ENCODE measurements at places on chromosomes 13 and 19.

DNA sequence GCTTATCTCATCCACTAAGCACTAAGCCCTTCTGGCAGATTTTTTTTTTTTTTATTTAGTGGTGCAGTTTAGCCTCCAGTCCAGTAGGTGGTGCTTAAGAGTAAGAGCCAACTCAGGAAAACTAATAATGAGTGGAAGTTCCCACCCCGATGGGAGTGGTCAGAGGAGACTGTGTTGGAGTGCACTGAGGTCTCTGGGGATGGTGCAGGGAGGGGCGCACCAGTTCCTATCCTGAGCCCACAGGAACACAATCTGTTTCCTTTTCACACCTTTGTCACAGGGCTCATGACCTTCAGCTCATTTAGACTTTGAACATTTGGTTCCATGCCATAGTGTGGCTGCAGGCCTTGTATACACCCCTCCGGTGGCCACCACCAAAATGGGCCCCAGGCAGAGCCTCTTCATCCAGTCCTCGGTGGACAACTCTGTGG is 367.4 kb downstream of the SPRY2 start:
- no peak for DNase-seq

GRCh38 chr13:37107868-37108267 is 2.4 kb upstream of the CSNK1A1L start:
- no peak for DNase-seq

DNA sequence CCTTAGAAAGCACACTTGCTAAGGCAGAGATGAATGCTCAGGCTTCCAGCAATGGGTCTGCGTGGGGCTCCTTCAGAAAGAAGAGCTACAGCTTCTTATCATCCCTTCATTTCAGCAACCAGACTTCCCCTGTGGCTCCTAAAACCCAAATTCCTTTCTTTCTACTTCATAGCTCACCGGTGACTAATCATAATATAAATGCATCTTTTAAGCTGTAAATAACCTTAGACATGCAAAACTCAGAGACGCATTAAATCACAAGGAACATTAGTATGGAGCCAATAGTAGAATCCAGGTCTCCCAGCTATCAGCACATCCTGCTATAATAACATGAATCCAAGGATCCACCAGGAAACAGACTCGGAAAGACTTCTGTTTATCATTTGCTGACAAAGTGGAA is 375.6 kb downstream of the COG6 start:
- no peak for DNase-seq

DNA sequence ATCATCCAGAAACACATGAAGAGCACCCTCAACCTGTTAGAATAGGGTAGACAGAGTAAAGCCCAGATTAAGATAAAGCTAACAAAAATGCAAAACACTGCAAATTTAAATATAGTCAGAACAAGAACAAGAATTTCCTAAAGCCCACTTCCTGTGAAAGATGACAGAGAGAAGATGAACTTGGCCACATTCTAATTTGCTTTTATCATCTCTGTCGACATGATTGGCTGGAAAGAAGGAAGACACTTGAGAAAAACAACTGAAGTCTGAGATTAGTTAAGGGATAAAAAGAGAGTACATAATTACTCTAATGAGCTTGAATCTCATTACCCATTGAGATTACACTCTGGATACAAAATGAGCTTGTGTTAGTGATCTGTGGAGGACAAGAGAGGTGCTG is 537.6 kb downstream of the KLF5 start:
- no peak for DNase-seq

GRCh38 chr13:77991003-77991402 is 72.4 kb upstream of the EDNRB start:
- DNase-seq: no peak

DNA sequence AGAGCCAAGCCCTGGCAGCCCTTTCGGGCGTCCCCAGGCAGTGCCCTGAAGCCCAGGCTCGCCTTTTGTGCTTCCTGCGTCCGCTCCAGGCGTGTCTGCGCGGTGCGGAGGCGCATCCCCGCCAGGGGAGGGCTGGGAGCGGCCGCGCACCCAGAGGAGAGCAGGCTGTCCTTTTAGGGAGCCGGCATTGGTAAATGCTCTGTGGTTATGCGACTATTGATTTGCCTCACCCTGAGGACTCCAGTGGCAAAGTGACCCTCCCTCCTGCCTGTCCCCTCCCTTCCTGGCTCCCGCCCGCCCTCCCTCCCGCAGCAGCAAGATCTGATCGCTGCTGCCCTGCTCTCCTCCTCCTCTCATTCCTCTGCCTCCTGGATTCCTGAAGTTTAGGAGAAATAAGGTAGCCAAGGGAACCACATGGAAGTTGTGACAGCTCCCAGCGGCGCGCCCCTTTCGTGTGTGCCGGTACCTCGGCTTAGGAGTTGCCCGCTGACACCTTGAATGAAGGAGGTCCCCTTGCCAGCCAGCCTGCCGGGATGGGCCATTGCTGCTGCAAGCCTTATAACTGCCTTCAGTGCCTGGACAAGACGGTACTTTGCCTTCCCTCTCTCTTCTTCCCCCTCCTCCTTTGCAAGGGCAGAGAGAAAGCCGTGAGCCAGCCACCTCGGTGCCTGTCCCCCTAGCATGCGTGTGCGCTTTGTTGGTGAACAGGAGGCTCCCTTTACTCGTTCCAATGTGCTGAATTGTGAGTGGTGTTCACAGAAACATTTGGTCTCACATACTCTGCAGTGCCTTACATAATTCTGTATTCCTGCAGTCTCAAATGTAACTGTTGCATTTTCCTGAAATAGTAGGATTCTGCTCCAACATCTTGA is 166.9 kb downstream of the SLC7A1 start:
- DNase-seq: no peak

DNA sequence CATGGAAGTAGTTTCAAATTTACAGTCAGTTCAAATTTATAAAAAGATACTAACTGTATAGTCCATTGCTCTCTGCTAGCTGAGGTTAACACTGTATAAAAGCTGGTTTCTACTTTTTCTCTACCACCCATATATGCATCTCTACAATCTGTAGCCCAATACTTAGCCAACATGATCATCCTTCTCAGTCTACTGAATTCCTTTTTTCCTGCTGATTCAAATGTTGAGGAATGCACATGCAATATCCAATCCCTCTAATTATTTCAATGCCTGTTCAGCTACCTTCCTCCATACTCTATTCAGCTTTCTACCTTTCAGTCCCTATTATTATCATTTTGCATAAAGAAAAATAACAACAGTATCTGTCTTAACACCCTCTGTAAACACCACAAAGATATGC is 15.6 kb downstream of the KPNA3 start:
- no peak for DNase-seq

DNA sequence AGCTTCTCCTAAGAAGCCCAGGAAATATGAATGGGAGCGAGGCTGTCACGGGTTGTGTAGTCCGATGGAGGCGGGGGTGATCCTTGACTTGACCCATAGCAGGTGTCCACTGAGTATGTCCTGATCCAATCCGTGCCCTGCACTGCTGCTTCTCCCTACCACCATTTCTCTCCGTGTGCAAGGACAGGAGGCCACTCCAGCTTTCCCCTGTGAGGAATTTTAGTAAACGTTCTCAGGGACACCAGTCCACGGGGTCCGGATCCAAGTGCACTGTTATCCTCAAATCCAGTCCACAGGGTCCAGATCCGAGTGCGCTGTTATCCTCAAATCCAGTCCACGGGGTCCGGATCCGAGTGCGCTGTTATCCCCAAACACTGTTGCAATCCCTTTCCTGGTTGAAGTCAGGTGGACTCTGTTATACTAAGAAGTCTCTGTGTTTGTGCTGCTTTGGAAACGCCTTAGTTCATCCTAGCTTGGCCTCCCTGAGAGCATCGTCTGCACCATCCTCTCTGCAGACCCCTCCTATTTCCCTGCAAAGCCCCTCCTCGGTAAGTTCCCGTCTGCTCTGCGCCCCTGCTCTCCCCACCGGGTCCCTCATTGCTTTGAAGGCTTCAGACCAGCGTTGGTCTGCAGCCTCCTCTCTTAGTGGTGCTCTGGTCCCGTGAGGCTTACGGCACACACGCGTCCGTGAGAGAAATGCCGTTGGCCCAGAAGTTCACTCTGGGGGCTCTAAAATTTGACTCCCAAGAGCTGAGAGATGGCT is 303.5 kb downstream of the TEX29 start:
- DNase-seq: no peak

- no peak for DNase-seq
Observed at GRCh38 chr13:34246511-34246910, 428.6 kb downstream of the RFC3 start.

GRCh38 chr13:29523199-29523961 is 72.1 kb downstream of the SLC7A1 start:
- DNase-seq: no peak

DNA sequence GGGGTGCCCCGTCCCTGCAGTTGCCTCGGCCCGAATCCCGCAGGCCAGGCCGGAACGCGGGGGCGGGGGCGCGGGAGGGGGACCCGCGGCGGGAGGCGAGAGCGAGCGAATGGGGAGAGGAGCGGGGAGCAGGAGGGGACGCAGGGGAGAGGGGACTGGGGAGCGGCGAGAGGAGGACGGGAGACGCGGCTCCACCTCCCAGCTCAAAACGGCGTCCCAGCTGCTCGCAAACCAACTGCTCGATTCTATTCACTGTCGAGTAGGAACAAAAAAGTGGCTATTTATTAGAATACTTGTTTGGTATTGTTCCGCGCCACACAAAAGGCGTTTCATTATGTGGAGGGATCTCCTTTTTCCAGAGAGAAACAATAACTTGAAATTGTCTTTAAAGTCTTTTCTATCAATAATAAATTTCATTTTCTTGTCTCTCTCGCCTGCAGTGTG is 10.6 kb upstream of the SOX1 start:
- DNase-seq: no peak

- DNase-seq: no peak
Observed at GRCh38 chr19:41352279-41352608, 1.5 kb downstream of the TGFB1 start.
